ENCODE measurements at places on chromosomes 1 and 21.

GRCh38 chr1:60872426-60873054 lies 209.8 kb upstream of the NFIA start:
- DNase-seq = no peak

GRCh38 chr1:46246548-46247435 lies 771 bp upstream of the RAD54L start:
- no peak for DNase-seq

DNA sequence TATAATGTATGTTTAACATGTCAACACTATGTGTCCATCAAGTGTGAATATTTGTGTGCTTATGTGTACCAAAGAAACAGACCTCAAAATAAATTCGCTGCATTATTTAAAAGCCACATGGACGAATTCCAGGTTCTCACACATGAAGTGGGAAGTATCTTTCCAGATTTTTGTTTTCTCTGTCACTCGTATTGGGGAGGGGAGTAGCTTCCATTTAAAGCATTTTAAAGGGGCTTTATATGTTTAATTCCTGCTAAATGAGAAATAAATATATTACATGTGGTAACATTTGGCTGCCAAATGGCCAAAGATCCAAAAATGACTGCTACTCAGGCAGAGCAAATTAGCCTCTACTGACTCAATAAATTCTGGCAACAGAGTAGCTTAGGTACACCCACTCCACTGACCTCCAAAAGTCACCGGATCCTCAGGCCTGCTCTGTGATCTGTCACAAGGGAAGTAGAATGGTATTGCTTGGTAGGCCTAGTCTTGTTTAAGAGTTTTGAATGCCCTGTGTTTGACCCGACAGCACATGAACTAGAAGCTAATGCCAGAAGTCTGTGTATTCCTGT lies 178.1 kb downstream of the ZP4 start:
- DNase-seq = no peak

GRCh38 chr1:54126271-54126815 lies 26.5 kb downstream of the CDCP2 start:
- no peak for DNase-seq

DNA sequence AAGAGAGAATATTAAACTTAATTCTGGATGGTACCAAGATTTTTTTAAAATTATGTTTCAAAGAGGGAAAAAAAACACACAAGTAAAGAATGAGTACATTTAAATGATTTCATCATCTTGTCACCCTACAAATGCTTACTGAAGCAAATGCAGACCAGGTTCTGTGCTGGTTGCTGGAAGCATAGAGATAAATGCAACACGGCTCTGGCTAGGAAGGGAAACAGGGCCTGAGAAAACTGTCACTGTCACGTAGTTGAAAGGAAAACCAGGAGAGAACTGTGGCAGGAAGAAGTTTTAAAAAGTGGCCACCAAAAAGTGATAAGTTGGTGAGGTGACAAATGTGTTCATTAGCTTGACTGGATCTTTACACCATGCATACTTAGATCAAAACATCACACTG lies 336.9 kb upstream of the NFIA start:
- DNase-seq = no peak

DNA sequence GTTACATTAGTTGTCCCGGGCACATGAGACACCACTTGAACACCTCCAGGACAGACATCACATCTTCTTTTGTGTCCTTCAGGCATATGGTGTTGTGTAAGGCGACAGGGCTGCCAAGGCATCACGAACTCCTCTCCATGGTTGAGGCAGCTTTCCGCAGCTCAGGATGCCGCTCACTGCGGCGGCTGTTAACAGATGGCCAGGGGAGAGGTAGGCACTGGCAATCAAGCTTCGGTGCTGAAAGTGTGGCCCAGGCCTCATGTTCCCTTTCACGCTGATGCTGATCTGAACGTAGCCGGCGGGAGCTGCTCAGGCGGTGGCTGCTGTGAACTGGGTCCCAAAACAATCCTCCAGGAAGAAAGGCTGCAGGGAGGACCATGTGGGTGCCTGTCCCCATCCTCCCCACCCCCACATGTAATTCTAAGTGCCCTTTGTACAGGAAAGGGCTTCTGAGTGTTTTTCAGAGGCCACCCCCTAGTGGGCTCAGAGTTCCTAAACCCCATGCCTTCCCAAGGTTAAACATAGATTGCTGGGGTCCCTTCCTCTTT lies 287.1 kb upstream of the AJAP1 start:
- DNase-seq = no peak

DNA sequence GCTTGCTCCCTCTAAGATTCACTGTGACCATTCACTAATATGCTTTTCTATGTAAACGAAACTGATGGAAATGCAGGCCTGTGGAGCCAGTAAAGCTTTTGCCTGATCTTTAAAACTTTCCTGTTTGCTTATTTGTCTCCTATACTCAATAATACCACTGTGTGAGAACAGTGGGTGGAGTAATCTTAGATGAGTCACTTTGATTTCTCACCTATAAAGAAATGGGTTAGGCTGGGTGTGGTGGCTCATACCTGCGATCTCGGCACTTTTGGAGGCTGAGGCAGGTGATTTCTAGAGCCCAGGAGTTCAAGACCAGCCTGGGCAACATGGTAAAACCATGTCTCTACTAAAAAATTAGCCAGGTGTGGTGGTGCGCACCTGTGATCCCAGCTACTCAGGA lies 70.8 kb downstream of the RWDD3 start:
- no peak for DNase-seq

- no peak for DNase-seq
These were observed 9.7 kb downstream of the ALPL start for GRCh38 chr1:21518774-21519455.

- no peak for DNase-seq
These were observed 295.9 kb downstream of the TPR start for GRCh38 chr1:186079084-186079684.

GRCh38 chr1:58528518-58528917 lies 18.0 kb downstream of the OMA1 start:
- DNase-seq = no peak

GRCh38 chr1:16075337-16076030 lies 2.0 kb upstream of the FAM131C start:
- DNase-seq = no peak

DNA sequence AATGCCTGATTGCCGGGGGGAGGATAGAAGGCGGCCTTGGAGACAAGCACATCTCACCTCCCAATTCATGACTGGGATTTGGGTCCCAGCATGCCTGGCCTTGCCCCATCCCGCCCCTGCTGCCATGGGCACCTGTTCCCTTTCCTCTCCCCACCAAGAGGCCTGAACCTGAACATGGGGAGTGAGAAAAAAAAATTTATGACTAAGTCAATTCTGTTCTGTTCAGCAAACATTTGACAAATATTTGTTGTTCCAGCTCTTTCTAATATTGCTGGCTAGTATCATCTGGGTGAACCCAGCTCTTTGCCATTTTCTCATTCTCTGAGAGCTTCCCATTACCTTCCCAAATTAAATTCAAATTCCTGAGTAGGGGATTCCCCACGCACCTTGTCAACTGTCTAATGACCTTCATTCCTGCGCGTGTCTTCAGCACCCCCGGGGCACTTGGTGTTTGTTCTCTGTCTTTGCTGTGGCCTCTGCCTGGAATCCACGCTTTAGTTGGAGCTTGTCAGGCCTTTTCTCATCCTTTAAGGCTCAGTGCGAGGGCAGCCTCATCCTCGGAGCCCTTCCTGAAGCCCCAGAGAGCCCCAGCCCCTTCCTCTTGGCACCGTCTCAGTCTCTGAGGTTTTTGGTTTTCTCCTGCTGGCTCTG lies 42.8 kb downstream of the ARHGEF10L start:
- DNase-seq = no peak

- DNase-seq = no peak
These were observed 85.6 kb downstream of the NKAIN1 start for GRCh38 chr1:31154000-31154631.

DNA sequence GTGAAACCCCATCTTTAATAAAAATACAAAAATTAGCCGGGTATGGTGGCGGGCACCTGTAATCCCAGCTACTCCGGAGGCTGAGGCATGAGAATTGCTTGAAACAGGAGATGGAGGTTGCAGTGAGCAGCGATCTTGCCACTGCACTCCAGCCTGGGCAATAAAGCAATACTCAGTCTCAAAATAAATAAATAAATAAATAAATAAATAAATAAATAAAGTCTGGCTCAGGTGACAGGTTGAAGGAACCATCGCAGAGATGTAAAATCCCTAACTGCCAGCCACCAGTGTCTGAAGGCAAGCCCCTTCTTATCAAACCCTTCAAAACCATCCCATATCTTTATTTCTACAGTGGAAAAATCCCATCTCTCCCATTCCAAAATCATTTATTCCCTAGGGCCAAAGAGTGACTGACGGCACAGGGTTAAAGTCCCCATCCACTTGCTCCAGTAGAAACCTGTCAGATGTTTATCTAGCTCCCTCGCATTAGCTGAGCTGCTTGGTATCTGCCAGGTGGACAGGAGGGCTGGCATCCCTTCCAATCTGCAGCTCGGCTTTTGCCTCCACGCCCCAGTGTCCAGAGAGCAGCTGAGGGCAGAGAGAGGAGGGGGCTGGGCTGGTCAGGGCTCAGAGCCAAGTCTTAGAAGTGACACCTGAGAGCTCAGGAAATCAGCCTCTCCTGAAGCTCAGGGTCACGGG lies 5.0 kb downstream of the CSRP1 start:
- DNase-seq = no peak

DNA sequence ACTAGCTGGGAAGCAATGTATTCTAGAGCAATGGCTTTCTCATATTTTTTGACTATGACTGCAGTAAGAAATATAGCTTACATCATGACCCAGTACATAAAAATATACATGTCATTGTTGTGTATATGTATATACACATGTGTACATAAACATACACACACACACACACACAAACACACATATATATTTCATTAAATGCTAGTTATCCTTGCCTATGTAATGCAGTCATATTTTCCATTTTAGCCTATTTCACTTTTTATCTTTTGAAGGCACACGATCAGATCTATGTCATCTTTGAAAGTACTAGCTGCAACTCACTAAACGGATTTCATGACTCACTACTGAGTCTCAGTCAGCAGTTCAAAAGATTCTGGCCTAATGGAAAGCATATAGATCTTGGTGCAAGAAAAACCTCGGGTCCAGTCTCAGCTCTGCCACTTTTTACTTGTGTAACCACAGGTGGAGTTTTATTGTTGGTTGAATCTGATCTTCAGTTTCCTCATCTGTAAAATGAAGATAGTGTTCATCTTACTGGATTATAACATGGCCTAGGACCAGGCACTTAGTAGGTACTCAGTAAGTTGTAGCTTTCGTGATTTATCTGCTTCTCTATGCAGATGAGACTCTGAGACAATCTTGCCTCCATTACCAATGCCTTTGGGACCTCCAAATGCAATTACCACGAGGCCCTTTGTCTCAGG lies 325.6 kb downstream of the RRAGC start:
- DNase-seq = no peak
